ENCODE measurements at places on chromosomes 2 and 18.

GRCh38 chr2:123771928-123772632 is 253.0 kb upstream of the CNTNAP5 start:
- no peak for DNase-seq

- no peak for DNase-seq
Observed at GRCh38 chr2:82591718-82592117, 1867.4 kb downstream of the SUCLG1 start.

DNA sequence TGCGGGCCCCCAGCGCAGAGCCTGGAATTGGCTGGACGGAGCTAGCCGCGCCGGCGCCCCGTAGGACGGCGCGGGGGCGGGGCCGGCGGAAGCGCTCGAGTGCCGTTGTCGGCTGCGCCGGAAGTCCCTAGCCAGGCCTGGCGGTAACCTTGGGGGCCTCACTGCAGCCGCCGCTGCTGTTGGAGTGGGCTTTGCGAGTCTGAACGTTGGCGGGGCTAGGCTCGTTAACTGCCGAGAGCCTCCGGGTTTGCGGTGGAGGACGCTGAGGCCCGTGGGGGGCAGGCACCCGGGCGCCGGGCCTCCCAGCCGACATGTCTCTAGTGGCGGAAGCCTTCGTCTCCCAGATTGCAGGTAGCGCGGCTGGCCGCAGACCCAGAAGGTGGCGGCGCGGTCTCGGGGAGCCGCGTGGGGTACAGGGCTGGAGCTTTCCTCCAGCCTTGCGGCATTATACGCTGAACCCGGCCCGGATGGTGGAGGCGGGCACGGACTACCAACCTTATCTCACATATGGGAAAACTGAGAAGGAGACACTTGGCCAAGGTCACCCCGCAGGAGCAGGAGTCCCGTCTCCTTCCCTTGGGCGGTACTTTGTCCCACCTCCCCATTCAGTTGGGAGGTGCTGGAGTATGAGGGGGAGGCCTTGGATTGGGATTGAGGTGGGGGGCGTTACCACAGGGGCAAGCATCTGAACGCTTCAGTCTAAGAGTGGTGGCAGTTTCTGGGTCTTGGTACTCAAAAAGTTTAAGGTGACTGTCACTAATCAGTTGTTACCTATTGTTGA is at the start of gene MTX2:
Gene MTX2 (plus strand): TSS at position 124 of the 781 bp plus-strand sequence. CDS start 188 bp downstream, at position 312.
- peak; percentile 81 for DNase-seq

- DNase-seq, result no peak
Observed at GRCh38 chr18:7748251-7749007, 181.3 kb downstream of the PTPRM start.

DNA sequence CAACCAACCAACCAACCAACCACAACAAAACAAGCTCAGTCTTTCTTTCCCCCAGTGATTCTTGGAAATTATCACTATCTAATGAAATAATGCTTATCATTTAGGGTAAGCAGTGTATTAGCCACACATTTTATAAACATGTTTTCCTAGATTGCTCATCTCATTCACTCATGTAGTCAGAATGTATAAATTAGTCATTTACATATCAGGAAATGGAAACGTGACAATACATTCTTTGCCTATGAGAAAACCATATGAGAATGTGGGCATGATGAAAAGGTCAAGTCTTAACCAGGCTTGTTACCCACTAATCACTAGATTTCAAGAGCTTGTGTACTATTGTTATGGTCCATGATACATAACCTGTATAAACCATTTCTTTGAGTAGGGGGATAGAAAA is 1583.4 kb upstream of the PIK3C3 start:
- DNase-seq, result no peak

GRCh38 chr18:45059695-45060094 is 379.0 kb downstream of the SETBP1 start:
- no peak for DNase-seq

Data from WERI-Rb-1 (cell line).